ENCODE measurements at places on chromosomes 1 and 21.

GRCh38 chr21:37338671-37339551, 27.7 kb upstream of the DYRK1A start:
- no peak for DNase-seq

GRCh38 chr1:31572323-31573104, 3.8 kb upstream of the TINAGL1 start:
- DNase-seq: no peak

DNA sequence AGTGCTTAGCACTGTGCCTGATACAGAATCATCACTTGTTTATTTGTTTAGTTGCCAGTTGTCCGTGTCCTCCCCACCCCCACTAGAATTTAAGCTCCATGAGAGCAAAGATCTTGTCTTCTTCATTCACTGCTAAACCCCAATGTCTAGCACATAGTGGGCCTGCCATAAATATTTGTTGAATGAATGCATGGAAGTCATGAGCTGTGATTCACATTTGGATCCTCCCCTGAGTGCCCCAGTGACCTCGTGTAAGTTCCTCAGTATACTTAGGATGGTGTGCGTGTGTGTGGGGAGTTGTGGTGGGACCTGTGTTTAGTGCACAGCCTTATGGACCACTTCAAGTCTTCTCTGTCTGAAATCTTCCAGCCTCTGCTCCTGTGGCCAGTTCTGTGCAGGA, 23.1 kb downstream of the IER5 start:
- no peak for DNase-seq

- DNase-seq: no peak
These were observed 440.9 kb upstream of the ZRANB2 start for GRCh38 chr1:71521655-71522264.

DNA sequence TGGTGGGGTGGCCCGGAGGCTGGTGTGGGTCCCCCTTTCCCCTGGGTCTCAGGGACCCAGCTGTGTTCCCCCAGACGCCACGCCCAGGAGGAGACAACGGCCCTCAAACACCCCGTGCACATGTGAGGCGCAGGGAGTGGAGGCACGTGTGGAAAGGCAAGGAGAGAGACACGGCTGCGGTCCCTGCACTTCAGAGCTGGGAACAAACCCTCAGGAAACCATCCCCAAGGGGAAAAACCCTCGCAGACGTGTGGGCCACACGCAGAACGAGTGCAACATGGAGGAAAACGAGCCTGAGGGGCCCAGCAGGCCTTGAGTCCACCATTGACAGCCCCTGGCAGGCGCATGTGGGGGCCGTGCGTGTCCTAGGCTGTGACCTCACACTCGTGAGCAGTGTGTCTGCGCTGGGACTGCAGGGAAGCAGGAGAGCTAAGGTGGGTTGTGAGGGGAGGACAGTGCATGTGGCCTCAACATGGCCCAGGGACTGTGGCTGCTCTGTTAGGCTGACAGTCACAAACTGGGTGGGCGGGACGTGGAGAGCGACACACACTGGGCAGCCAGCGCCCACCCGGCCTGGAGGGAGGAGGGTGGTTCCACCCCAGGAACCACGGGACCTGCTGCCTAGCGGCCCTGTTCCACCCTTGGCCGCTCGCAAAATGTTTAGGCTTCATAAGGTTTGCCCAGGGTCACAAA, 20.0 kb downstream of the ITGB2 start:
- DNase-seq: no peak

DNA sequence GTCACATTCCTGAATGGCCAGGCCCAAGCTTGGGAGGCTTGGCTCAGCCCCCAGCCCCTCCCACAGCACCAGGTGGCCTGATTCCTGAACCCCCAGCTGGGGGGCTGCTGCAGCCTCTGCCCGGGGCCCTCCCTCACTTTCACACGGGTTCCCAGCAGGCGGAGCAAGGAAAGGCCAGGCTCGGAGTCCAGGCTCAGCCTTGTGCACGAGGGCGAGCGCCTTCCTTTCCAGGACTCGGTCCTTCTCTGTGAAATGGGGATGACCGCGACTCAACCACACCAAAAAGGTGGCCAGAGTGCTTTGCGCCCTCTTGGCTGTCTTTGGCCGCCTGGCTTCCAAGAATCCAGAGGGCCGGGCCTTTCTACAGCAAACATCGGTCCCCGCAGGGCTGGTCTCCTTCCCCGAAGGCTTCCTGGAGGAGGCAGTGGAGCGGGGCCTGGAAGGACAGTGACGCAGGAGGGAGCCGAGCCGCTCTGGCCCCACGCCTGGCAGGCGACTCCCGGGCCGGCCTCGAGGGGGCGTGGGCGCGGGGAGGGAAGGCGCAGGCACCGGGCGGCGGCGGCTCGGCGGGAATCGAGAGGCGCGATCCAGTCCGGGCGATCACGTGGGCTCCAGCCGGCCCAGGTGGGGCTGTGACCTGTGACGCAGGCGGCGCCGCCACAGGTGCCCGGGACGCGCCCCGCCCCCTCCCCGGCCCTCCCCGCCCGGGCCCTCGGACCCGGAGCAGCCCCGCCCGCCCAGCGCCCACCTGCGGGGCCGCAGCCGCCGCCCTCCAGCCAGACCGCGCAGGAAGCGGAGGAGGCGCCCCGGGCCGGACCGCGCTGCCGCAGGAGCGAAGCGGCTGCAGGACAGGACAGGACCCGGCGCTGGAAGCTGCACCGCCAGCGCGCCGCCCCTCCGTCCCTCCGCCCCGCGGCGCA, at the start of gene ARHGEF16:
ARHGEF16 (plus strand) TSS at position 775 of the 920 bp plus-strand sequence. CDS start 8,420 bp downstream, outside the sequence.
- DNase-seq: peak; percentile 31

DNA sequence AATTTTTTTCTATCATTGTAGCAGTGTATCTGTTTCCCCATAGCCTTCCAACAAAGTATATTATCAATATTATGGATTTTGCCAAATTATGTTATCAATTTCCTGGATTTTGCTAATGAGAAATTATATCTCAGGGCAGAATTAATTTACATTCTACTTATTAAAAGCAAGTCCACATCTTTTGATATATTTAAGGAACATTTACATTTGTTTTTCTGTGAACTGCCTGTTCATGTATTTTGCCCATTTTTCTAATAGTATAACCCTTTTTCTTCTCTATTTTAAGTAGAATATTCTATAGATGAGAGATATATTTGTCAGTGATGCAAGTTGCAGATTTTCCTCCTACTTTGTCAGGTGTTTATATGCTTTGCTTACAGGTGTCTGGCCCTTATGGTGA, 24.4 kb downstream of the C1orf87 start:
- no peak for DNase-seq

DNA sequence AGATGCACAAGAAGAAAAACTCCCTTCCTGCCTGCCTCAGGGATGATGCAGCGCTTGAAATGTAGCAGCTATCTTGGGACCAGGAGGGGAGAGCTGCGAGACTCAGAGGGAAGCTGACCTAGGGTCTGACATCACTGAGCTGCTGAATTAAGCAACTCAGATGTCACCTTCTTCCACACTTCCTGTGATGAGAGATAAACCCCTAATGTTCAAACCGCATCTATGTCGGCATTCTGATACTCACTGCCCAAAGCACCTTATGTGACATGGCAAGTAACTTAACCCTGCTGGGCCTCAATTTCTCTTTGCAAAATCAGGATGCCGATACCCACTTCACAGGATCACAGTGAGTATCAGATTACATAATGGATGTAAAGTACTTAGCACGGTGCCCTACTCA, 9.1 kb upstream of the AK2 start:
- peak; percentile 56 for DNase-seq

DNA sequence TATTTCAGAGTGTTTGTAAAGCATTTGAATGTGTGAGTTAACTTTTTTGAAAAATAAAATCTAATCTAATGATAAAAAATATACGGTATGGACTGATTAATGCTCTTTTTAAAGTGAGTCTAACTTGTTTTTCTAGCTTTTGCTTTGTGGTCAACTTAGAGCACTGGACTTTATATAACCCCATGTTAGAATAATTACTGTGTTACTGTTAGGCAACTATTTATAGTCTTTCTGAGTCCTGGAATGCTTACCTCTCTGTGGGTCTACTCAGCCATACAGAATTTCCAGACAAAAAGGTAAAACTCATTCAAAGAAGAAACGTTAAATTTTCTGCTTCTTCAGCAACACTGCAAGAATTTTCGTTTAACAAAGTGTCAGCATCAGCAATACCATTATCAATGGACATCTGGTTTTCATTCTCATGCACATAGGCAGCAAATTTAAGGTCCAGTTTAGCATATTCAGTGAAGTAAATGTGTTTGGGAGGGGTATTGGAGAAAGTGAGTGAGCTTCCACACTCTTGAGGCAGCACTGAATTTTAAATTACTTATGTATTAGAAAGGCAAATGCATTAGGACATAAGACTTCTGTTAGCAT, 664.7 kb upstream of the NEGR1 start:
- no peak for DNase-seq

GRCh38 chr1:31712630-31713029, 8.8 kb upstream of the COL16A1 start:
- no peak for DNase-seq

DNA sequence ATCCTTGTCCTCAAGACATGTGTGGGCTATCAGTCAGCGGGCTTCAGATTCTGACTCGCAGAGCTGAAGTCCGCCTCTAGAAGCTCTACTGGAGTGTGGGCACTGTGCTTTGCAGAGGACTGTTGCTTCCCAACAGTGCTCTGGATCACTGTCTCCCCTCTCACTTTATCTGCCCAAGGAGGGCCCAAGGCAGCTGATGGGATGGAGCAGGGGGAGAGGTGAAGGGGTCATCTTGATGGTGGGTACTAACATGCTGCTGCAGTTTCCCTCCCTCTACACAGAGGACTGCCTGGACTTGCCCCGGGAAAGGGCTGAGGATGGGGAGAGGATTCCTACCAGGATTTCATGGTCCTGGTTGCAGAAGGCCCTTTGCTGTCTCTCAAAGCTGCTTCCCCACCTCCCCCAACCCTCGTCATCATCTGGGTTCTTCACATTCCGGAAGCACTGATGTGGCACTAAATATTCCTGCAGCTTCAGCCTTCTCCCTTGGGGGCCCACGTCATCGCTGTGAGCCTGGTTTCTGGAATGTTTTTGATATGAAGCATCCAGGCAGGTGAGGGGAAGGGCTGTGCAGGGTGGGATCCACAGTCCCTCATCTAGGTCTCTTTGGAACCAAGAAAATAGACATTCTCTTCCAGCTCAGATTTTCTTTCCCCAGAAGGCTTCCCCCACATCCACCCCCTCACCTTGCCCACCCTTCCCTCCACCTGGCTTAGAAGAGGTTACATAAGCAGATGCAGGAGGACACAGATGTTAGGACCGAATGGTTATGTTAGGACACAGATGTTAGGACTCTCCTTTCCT, 23.2 kb downstream of the NUAK2 start:
- DNase-seq: no peak

GRCh38 chr1:9294405-9294773, 1.7 kb downstream of the SPSB1 start:
- no peak for DNase-seq

DNA sequence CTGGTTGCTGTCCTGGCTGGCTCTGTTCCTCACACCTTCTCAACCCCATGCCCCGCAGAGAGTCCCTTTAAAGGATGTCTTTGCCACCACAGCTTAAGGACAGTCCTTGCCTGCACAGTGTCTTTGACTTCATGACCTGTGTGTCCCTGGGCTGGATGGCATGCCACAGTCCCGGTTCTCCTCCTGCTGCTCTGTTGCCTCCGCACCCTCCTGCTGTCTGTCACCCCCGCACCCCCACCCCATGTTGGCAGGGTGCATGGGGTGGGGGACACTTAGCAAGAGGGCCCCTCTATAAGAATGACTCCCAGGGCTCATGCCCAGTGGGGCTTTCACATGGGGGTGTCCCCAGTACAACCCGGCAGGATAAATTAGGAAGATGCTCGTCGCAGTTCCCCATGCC, 41.6 kb upstream of the PADI1 start:
- no peak for DNase-seq

GRCh38 chr1:219215477-219215876, 41.8 kb downstream of the LYPLAL1 start:
- no peak for DNase-seq

GRCh38 chr21:42531771-42532170, 18.1 kb downstream of the SLC37A1 start:
- DNase-seq: no peak

GRCh38 chr21:21547368-21547953, 549.3 kb downstream of the NCAM2 start:
- no peak for DNase-seq

- DNase-seq: peak; percentile 64
These were observed 96.5 kb downstream of the USP25 start for GRCh38 chr21:15826147-15826780.

- no peak for DNase-seq
These were observed 119.8 kb upstream of the SPAG17 start for GRCh38 chr1:118304722-118305359.

GRCh38 chr1:18662286-18662639, 31.6 kb downstream of the PAX7 start:
- no peak for DNase-seq

GRCh38 chr1:206578068-206578977, 33.9 kb downstream of the EIF2D start:
- DNase-seq: peak; percentile 60

DNA sequence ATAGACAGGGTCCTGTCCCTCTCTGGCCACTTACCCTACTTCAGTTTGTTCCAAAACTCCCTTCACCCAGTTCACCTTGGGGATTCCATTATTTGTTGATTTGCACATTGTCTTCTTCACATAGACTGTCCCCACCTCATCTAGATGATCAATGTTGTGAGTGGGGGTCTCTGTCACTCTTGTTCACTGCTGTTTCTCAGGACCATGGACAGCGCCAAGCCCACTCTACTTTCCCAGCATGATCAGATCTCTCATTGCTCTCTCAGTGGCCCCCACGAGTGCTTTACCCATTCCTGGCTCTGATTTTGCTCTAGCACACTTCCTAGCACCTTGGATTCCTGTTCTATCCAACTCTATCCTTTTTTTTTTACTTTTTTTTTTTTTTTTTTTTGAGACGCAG, 45.4 kb upstream of the IGSF21 start:
- no peak for DNase-seq

GRCh38 chr1:162391790-162392563, 10.4 kb downstream of the C1orf226 start:
- peak; percentile 20 for DNase-seq

DNA sequence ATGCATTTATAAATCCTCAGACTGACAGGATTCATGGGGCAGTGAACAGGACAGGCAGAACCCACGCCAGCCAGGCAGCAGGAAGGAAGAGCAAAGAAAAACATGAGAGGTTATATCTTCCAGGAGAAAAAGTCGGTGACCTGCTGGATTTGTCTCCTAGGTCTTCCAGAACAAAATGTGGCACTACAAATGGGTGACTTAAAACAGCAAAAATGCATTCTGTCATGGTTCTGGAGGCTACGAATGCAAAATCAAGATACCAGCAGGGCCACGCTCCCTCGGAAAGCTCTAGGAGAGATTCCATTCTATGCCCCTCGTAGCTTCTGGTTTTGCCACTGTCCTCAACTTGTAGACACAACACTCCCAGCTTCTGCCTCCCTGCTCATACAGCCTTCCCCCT, 63.4 kb downstream of the PSMG1 start:
- DNase-seq: no peak

DNA sequence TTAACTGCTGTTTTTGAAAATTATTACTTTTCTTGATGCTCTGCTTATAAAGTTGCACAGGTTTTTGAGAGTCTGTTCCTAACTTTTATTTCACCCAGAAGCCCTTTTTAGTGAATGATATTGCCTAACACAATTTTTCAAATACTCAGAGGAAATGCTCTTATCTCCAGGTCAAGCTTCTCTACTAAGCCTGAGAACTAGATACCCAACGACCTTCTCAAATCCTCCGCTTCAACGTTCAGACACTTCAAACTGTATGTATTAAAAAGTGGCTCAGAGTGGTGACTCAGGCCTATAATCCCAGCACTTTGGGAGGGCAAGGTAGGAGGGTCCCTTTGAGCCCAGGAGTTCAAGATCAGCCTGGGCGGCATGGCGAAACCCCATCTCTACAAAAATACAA, 88.5 kb downstream of the ASH1L start:
- DNase-seq: no peak
